ENCODE measurements at places on chromosomes 6 and 20.
A peak's percentile ranks its signal among the peaks of the same experiment; 100 is the strongest.

GRCh38 chr6:39188571-39188970, 40.7 kb downstream of the KCNK5 start:
- DNase-seq: no peak

DNA sequence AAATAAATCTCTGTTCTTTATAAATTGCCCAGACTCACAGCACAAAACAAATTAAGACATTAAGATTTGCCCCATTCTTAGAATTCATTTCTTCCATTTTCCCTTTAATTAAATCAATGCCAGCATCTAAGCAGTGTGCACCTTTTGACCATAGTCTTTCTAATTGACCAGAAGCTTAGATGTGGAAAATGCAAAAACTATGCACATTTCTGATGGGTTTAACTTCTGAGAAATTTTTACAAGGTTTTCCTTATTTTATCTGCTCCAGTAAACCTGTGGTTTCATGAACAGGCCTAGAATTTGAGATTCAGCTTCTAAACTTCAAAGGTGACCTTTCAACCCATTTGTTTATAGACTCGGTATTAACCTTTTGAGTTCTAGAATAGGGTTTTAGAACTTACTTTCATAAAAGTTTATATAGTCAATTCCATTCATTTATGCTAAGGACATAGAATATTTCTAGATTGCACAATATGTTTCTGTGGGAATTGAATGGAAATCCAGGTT, 437.8 kb upstream of the HSF2 start:
- DNase-seq: no peak

DNA sequence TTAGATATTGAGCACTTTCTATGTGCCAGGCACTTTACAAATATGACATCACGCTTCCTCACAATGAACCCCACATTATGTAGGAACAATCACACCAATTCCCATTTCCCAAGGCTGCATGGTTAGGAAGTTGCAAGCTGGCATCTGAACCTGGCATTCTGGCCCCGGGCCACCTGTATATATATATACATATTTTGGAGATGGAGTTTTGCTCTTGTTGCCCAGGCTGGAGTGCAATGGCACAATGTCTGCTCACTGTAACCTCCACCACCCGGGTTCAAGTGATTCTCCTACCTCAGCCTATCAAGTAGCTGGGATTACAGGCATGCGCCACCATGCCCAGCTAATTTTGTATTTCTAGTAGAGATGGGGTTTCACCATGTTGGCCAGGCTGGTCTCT, 30.4 kb downstream of the SRC start:
- no peak for DNase-seq

DNA sequence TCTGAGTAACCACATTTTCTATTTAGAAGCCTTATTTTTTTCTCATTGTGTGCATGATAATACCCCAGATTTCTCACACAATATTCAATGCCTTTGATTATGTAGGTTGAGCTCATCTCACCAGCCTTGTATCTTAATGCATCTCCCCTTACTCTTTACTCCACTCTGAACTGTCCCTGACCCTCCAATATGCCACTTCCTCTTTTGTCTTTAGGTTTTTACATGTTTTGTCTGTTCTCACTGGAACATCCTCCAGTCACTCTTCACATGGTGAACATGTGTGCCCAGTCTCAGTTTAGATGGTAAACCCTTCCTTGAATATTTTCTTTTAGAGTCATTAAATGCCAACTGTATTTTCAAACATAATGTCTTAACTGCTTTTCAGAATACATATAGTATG, 392.9 kb upstream of the IMPG1 start:
- DNase-seq: no peak

- DNase-seq: peak; percentile 40
Measured at GRCh38 chr6:150599199-150600009, at the start of gene PLEKHG1. PLEKHG1 (plus strand) TSS chr6:150599885; CDS start chr6:150733682, 133,797 bp downstream.

- DNase-seq: no peak
Measured at GRCh38 chr20:12030470-12030869, 112.8 kb downstream of the BTBD3 start.

DNA sequence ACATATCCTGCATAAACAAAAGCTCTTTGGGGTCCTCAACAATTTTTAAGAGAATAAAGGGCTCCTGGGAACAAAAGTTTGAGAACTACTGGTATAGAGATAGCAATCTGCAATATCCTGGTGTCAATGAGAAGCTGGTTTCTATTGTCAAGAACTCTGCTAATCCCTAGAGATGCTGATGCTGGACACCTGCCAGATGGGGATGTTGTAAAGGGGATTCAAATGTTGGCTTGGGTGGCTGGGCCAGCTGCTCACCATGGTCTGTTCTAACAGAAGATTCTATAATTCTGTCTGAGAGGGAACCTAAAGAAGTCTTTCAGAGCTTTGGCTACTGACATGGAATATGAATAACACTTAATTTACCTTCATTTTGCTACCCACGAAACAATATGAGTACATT, 137.8 kb downstream of the BTBD9 start:
- DNase-seq: no peak

- no peak for DNase-seq
Measured at GRCh38 chr20:19502169-19502568, 255.9 kb upstream of the RIN2 start.

GRCh38 chr6:146056506-146056905, 27.6 kb downstream of the GRM1 start:
- DNase-seq: no peak

DNA sequence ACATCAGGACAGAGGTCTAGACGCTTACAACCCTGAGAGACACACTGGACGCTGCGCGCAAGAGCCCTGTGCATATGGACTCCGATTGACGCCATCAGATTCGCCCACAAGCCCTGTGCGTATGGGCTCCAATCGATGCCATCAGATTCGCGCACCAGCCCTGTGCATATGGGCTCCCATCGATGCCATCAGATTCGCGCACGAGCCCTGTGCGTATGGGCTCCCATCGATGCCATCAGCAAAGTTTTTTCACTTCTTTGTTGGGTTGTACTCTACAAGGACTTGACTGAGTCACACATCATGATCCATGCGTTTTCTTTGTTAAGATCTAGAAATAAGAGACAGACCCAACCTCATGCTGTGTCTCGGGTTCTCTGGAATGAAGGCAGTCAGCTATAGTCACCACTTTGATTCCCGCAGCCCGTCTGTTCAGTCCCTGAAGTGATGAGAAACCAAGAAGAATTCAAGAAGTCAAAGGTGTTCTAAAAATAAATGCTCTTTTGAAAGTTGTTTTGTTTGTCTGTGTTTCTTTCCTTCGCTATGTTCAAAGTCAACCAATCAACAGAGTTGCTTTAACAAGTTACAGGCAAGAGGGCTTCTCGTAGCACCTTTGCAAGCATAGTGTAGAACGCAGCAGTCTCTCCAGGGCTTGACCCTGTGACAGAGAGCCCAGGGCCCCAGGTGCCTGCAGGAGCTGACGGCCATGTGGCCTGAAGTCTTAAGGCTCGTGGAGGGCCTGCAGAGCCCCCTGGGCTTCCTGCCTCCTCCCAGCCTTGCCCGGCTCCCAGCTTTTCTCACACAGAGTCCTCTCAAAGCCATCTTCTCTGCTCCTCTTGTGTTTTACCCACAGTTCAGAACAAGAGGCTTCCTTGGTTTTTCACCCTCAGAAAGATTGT, 7.9 kb downstream of the RPS6KA2 start:
- no peak for DNase-seq

DNA sequence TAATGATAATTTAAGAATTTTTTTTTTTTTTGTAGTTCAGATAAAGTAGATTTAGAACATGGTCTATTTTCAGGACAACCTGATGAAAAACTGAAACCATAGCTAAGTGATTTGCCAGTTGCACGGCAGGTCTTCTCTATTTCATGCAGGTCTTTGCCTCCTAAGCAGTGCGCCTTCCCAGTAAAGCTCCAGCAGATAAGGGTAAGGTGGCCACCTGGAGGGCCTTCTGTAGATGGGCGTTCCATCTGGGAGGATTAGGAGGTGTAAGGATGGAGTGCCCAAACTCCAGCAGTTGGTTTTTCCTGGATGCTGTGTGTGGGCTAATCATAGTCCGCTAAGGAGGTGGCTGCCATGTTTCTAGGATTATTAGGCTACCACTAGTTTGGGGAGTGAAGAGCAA, 107.1 kb downstream of the ARID1B start:
- no peak for DNase-seq

DNA sequence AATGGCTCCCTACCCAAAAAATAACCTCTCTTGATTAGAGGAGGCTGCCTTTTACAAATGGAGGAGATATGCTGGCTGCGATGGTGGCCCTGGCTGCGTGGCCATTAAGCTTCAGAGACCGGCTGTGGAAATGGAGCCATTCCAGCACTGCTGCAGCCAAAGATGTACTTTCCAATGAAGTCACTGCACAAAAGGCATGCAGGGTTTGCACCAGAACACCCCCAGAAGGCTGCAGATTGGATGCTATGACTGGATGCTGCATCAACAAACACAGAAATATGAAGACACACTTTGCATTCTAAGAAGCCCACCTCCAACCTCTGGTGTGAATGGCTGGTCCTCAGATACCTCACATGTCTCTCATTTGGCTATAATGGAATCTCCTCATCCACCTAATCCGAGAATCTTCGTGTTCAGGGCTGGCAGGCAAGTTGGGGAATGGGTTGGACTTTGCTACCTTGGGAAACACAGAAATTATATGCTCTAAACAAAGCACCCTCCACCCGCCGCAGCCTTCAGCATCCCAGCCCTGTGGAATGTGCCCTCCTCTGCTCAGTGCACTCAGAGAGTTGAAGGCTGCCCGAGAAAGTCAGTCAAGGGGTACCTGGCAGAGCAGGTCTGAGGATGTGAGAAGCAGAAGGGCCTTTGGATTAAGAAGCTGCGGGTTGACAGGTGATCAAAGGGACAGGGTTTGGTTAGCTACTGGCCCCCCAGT, 35.3 kb downstream of the APCDD1L start:
- no peak for DNase-seq

- DNase-seq: no peak
Measured at GRCh38 chr6:139603581-139603980, 229.1 kb upstream of the CITED2 start.

DNA sequence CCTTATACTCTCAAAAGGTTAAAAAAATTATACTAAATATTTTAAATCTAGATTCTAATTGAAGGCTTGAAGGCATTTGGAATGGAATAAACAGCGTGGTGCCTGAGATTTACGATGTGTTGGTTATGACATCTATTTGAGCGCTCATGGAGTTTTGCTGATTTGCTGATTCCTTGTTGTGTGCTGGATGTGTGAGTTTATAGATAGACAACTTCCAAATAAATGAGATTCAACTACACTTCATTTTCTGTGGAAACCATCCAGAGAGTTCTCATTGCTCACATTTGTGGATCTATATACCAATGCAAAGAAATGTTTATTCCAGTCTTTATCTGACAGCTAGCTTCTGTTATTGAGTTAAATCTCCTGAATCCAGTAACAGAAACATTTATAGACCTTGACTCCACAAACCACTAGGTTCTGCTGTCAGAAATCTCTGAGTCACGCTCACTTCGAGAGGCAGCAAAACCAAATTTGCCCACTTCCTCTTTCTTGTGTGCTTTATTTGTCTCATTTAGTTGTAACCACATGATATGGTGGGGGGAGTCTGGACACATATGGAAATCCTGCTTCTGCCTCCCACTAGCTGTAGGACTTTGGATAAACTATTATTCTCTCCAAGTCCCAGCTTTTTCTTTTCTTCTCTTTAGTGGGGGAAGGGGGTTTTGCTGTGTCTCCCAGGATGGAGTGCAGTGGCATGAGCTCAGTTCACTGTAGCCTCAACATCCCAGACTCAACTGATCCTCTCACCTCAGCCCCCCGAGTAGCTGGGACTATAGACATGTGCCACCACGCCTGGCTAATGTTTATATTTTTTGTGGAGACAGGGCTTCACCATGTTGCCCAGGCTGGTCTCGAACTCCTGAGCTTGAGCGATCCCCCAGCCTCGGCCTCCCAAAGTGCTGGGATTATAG, 54.5 kb downstream of the IPCEF1 start:
- peak; percentile 10 for DNase-seq

- no peak for DNase-seq
Measured at GRCh38 chr6:2998998-2999617, 586 bp upstream of the NQO2 start.

DNA sequence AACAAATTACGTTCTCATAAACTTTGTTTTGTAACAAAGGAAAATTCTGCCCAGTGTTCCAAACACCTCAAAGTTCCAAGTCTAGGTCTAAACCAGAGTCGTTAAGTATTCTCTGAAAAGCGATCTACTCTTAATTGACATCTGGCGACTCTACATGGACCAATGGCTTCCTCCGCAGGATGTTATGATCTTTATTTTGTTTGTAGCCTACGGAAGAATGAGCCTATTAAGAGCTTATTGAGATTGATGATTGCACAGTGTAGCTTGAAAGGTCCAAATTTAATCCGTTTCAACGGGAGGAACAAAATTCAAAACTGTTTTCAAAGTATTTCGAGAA, 61.1 kb downstream of the FAM217A start:
- no peak for DNase-seq

GRCh38 chr20:916125-916799, at the start of gene ANGPT4:
ANGPT4 (minus strand) TSS chr20:916334; CDS start chr20:916214, 120 bp downstream.
- no peak for DNase-seq

- DNase-seq: no peak
Measured at GRCh38 chr20:53757472-53757913, 163.9 kb upstream of the ZNF217 start.

GRCh38 chr6:34970488-34970887, 81.4 kb downstream of the ANKS1A start:
- no peak for DNase-seq

- no peak for DNase-seq
Measured at GRCh38 chr6:131924881-131925474, 26.2 kb downstream of the CCN2 start.

GRCh38 chr6:152277826-152278329, 359.3 kb downstream of the SYNE1 start:
- DNase-seq: no peak

- no peak for DNase-seq
Measured at GRCh38 chr6:170296423-170296745, 5.5 kb upstream of the DLL1 start.

DNA sequence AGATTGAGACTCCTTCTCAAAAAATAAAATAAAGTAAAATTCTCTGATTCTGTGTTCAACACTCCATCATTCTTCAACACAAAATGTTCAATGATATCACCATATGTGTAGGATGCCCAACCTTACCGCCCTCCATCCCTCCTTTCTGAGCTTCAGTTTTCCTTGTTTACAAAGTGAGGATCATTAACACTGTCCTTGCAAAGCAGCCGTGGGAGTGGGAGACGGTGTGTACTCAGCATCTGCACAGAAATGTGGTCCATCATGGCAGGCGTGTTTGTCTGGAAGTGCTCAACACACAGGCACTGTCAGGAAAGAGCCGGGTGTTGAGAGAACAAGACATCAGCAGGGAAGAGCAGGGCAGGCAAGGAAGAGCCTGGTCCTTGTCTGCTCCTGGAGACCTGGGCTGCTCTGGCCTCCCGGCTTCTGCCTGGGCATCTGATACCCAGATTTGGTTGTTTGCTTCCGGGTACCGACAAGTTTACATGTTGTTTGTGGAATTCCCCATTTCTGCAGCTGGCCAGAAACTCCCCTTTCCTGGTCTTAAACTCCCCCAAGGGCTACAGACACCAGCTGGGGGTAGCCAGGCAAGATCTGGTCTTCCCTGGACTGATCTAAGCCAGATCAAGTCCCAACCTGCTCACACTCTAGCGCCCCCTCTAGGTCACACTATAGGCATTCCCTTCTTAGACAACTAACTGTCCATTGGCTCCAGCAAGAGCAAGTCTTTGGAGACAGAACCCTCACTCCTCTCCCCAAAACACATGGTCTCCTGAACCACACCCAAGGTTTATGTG, 26.7 kb upstream of the TTPAL start:
- DNase-seq: no peak

- DNase-seq: no peak
Measured at GRCh38 chr6:8549074-8549790, 113.9 kb upstream of the SLC35B3 start.

Measured in stimulated activated CD4-positive, alpha-beta T cell treated with anti-CD3 and anti-CD28 coated beads, TNF-alpha, amount 100 ng/mL, for 48 hours (primary cell).